Activated gamma-delta T cell treated with anti-CD3 and anti-CD28 coated beads, Interleukin-2, amount 50 U/mL, for 16 hours (primary cell): ENCODE measurements at places on chromosomes 13 and 19.

GRCh38 chr19:30155381-30156200 is 213.6 kb downstream of the URI1 start:
- no peak for DNase-seq

DNA sequence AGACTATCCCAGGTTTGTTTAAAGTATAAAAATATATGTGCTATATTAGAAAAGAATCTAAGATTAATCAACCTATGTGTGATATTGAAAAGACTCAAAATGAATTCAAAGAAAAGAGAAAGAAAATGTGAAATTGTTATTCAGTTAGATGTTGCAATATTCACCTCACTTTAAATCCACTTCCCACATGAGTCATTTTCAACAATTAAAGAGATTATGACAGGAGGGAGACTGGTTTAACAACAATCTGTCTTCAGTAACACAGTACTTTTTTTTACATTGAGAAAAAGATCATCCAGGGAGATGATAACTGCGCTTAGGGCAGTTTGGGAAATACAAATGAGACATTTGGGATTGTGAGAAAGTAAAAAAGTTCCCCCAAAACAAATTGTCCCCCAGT is 1246.2 kb downstream of the SLITRK1 start:
- no peak for DNase-seq

DNA sequence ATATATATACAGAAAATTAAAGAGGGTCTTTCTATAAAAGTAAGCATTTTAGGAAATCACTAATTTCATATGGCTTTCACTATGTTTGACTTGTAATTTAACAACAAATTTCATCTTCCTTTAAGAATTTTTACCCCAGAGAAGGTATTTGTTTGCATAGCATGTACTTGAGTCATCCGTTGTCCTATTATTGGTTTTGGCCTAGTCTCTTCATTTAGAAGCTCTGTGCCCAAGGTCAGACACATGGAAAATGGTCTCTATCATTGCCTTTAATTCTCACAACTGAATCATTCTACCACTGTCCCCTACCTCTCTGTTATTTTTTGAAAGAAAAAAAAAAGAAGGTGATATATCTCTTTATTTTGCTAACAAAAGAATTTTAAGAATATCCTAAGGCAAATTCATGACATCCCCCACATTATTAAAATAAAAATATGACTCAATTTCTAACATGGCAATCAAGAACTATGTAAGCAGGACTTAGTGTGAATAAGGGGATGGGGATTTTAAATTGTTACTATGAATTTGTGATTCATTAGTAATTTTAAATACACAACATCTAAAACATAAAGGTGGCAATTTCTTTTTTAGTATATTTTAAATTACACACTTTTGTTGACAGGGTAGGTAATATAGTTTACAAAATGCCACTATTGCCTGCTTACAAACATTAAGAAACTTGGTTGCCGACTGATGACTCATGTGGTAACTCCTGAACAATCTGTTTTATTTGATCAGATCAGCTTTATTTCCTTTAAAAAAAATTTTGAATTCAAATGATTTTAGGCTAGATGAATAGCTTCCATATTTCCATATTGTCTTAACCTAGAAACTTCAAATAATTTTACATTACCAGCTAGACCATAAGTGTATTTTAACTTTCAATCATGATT is 13.9 kb downstream of the SLITRK5 start:
- no peak for DNase-seq

- DNase-seq: no peak
Measured at GRCh38 chr19:13053761-13054625, 48.7 kb downstream of the LYL1 start.

DNA sequence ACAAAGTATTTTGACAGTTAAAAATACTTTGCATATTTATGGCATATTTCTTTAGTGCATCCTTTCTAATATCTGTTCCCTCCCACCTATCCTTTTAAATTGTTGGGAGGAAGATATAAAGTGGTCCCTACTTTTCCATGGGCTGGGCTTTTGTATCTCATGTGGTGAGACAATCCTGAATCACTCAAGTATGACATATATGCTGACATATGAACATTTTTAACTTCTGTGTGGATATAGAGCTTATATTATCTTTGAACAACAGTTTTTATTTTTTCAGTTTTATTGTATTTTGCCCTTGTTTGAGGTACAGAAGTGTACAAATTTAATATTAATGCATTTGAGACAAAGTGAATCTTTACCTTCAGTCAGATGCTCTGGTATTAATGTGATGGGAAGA is 3.4 kb downstream of the ZMYM2 start:
- DNase-seq: no peak
